ENCODE measurements at places on chromosomes 13 and 19. TPM values are rescaled to one million over a fixed set of nuclear protein-coding genes. Genes with fewer than 3 reads are reported as not detected.

DNA sequence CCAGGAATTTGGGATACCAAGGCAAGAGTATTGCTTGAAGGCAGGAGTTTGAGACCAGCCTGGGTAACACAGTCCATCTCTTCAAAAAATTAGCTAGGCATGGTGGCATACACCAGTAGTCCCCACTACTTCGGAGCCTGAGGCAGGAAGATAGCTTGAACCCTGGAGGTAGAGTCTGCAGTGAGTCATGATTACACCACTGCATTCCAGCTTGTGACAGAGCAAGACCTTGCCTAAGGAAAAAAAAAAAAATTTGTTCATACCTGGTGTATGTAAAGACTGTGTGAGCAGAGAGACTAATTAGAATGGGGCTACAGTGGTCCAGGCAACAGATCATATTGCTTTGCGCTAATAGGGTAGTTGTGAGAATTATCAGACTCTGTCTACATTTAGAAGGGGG lies 778.3 kb upstream of the PCDH20 start:
- H3K36me3 ChIP-seq: no peaks in the 10 kb centered on the region
- no peak overlapping the region for H3K4me3 ChIP-seq
- no peak for DNase-seq
- H3K27me3 ChIP-seq: no peaks in the 10 kb centered on the region
- no peak overlapping the region for H3K27ac ChIP-seq

GRCh38 chr19:33211794-33212435 lies 13.7 kb downstream of the SLC7A10 start:
- no peak overlapping the region for H3K4me3 ChIP-seq
- H3K27me3 ChIP-seq: no peaks in the 10 kb centered on the region
- no peak overlapping the region for H3K27ac ChIP-seq
- H3K36me3 ChIP-seq: no peaks in the 10 kb centered on the region
- DNase-seq: no peak

DNA sequence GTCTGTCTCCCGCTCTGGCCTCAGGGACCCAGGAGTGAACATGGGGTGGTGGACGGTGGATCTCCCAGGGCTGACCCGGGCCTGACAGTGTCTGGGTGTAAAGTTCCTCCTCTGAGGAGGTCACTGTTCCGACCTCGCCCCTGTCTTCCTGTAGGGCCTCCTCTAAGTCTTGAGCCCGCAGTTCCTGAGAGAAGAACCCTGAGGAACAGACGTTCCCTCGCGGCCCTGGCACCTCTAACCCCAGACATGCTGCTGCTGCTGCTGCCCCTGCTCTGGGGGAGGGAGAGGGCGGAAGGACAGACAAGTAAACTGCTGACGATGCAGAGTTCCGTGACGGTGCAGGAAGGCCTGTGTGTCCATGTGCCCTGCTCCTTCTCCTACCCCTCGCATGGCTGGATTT lies at the start of gene SIGLEC9:
Gene SIGLEC9 (plus strand): TSS at position 178 of the 400 bp plus-strand sequence. CDS start 69 bp downstream, at position 247.
- peaks cover 8% of the 10 kb centered on the region for H3K27me3 ChIP-seq
- DNase-seq: no peak
- peaks cover 73% of the 10 kb centered on the region for H3K4me1 ChIP-seq
- H3K4me3 ChIP-seq: peak within 1 kb of the TSS; percentile 22
- peaks cover 3% of the 10 kb centered on the region for H3K36me3 ChIP-seq

The FKBP8 gene
- 263 TPM for total RNA-seq

DNA sequence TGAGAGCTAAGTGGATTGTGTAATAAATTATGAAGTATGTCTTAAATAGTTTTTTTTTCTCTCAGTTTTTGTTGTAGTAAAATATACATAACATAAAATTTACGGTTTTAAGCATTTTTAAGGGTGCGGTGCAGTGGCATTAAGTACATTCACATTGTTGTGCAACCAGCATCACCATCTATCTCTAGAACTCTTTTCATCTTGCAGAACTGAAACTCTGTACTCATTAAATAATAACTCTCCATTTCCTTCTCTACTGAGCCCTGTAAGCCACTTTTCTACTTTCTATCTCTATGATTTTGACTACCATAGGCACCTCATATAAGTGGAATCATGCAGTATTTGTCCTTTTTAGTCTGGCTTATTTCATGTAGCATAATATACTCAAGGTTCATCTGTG lies 87.1 kb downstream of the GJA3 start:
- peaks cover 39% of the 10 kb centered on the region for H3K36me3 ChIP-seq
- DNase-seq: no peak
- H3K4me3 ChIP-seq: no peak overlapping the region
- H3K27ac ChIP-seq: no peak overlapping the region
- no peaks in the 10 kb centered on the region for H3K27me3 ChIP-seq
- H3K4me1 ChIP-seq: peaks cover 17% of the 10 kb centered on the region
